ENCODE measurements at places on chromosomes 13 and 19. TPM values are rescaled to one million over a fixed set of nuclear protein-coding genes. Genes with fewer than 3 reads are reported as not detected.

The CLEC17A gene
- not detected for total RNA-seq

DNA sequence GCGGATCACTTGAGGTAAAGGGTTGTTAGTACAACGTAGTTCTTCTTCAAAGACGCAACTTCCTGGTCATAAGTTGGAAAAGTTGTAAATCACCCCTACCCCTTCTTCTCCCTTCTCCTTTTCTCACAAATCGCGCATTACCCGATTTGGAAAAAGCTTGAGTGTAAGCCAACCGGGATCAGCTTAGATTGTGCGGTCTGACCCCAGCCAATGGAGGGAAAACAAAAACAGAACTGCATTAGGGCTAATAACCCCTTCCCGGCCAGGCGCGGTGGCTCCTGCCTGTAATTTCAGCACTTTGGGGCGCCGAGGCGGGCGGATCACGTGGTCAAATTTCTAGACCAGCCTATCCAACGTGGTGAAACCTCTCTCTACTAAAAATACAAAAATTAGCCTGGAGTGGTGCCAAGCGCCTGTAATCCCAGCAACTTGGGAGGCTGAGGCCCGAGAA is 806 bp downstream of the ZNF90 start:
- no peak for DNase-seq

DNA sequence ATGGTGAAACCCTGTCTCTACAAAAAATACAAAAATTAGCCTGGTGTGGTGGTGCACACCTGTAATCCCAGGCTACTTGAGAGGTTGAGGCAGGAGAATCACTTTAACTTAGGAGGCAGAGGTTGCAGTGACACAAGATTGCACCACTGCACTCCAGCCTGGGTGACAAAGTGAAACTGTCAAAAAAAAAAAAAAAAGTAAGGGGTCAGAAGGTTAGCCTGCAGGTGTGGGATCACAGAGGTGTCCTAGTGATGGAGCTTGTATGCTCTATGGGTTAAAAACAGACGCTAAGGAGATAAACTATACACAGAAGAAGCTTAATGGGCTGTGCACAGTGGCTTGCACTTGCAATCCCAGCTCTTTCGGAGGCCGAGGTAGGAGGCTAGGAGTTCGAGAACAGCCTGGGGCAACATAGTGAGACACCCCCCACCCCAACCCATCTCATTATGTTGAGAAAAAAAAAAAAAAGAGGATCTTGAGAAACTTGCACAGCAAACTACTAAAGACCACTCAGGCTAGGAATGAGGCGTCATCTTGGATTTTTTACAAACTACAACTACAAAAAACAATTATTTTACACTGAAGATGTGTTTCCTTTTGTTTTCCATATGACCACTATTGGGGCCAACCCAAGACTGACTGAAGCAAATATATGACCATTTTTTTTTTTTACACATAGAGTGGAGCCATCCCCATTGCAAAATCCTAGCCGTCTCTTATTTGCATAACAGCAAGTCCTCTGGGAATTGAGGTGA is 7.9 kb downstream of the FOSB start:
- DNase-seq, result no peak

GRCh38 chr13:98556968-98557631 is 19.8 kb downstream of the STK24 start:
- no peak for DNase-seq

Measured in thoracic aorta (tissue), 2 donors.